ENCODE measurements at places on chromosomes 5 and 9.
A peak's percentile ranks its signal among the peaks of the same experiment; 100 is the strongest.

DNA sequence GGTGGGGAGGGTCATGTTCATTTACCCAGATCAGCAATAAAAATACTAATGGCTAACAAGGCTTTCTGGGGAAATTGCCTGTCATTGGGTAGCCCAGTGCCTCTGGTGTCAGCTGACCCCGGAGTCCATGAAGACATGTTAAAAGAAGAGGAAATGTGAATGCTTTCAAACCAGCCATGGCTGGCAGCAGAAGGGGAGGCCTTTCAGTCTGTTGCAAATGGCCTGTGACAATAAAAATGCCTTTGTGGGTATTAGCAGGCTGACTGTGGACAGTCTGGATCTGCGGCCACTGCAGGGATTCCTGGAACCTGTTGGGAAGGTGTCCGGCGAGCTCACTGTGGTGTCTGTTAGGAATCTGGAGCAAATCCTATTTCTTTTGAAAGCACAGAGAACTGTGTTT is 7.5 kb downstream of the ABL1 start:
- no peak for DNase-seq

- DNase-seq, result peak; percentile 37
Observed at GRCh38 chr5:2017540-2018389, 135.0 kb upstream of the IRX4 start.

GRCh38 chr9:87701931-87702421 is 23.9 kb upstream of the CTSL start:
- DNase-seq, result no peak

DNA sequence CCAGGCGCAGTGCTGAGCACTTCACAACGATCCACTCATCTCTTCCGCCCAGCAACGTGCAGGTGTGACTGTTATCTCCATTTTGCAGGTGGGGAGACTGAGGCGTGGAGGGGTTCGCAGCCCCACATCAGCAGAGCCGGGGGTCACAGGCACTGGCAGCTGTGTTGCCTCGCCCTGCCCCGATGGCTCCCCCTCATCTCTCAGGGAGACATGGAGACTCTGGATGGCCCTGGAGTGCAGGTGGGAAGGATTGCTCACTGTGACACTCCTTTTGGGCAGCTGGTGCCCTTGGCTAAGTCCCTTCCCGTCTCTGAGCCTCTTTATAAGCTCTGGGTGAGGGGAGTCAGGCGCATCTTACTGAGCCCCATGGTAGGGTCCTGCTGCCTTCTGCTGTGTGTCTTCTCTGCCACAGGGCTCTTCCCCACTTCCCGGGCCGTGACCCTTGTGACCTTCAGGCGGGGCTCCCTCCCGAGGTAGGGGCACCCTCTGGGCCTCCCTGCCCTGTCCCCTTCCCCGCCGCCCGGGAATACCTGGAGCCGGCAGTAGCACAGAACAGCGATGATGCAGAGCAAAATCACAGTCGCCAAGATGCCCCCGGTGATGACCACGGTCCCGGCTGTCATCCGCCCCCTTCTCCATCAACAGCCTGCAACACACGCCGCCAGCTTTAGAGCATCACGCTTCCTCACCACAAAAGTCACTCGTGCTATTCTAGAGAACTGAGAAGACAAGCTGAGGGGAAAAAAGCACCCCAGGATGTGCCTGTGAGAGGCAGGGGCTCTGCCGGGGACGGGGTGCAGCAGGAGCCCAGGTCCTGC is 29.4 kb downstream of the FAM163B start:
- no peak for DNase-seq

DNA sequence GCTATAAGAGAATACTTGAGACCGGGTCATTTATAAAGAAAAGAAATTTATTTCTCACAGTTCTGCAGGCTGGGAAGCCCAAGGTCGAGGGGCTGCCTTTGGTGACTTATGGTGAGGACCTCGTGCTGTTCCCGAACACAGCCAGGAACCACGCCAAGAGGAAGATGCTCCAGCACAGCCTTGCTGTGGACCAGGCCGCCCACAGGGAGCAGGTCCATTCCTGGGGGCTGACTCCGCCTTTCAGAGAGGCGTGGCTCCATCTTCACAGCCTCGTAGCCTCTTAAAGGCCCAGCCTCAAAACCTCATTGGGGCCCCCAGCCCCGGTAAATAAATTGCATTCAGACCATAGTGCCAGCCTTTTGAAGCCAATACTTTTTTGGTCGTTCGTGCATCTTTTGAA is 93.5 kb upstream of the CACNA1B start:
- DNase-seq, result no peak

DNA sequence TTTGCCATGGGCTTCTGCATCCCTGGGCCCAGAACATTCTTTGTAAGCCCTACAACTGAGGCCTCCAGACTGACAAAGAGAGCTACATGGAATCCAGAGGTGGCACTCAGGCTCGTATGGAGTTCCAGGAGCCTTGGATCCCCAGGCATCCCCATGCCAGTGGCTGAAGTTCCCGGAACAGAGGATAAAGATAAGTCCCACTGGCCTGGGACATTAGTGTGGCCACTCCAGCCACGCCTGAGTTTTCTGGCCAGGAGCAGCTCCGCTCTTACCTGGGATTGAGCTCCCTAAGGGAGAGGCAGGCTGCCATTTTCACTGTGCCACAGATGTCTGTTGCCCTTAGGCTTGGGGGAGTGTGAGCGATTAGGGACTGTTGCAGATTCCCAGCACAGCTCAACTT is 656.3 kb upstream of the FAM174A start:
- DNase-seq, result no peak

DNA sequence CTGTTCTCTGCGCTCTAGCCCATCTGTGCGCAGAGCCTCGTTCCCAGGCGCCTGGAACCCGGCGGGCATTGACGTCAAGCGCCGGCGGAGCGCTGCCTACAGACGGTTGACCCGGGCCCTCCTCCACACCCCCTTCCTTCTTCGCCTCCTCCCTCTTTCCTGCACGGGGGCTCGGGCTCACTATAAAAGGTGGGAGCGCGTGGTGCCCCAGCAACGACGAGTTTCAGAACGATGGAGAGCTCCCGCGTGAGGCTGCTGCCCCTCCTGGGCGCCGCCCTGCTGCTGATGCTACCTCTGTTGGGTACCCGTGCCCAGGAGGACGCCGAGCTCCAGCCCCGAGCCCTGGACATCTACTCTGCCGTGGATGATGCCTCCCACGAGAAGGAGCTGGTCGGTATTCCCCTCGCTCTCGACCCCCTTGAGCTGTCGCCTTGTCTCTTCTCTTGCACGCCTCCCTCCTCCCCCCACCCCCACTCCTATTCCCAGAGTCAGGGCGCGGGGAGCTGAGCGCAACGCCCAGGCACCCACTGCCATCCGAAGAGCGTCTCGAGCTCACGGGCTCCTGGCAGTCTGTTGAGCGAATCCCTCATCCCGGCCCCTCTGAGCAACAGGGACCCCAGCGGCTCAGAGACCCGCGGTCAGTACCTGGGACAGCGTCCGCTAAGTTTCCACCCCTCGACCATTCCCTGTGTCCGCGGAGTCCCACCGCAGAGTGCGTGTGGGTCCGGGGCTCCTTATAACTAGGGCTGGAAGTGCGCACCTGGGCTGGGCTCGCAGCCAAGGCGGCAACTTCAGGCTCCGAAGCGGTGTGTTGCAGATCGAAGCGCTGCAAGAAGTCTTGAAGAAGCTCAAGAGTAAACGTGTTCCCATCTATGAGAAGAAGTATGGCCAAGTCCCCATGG is at the start of gene CARTPT:
Gene CARTPT (plus strand): TSS at position 213 of the 902 bp plus-strand sequence. CDS start 19 bp downstream, at position 232.
- DNase-seq, result no peak

GRCh38 chr9:16281707-16282106 is 588.8 kb downstream of the BNC2 start:
- no peak for DNase-seq

- no peak for DNase-seq
Observed at GRCh38 chr5:6377582-6377904, 804 bp downstream of the MED10 start.

DNA sequence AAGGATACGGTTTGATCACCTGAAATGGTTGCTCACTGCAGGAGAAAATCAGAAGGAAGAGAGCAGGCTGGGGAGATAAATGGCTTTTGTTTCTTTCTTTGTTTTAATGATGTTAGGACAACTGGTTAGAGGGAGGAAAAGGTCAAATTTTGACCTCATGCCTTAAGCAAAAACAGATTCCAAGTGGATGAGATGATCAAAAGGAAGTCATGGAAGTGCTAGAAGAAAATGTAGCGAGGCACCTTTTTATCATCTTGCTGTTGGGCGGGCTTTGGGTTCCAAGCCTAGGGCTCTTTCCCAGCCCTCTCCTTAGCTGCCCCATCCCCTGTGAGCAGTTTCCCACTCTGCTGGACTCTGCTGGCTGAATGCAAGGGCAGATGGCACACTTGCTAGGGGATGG is 127.9 kb downstream of the ADAMTS2 start:
- DNase-seq, result no peak

- no peak for DNase-seq
Observed at GRCh38 chr9:76603448-76603895, 144.5 kb downstream of the GCNT1 start.

- DNase-seq, result peak; percentile 8
Observed at GRCh38 chr5:150081541-150082283, 4.6 kb downstream of the CSF1R start.

- no peak for DNase-seq
Observed at GRCh38 chr5:78126536-78126935, 168.0 kb downstream of the AP3B1 start.

All from CD4-positive, alpha-beta T cell treated with Interleukin-17A for 1 hour (primary cell).